Activated gamma-delta T cell treated with anti-CD3 and anti-CD28 coated beads, Interleukin-2, amount 50 U/mL, for 16 hours (primary cell): ENCODE measurements at places on chromosomes 5 and 9.
A peak's percentile ranks its signal among the peaks of the same experiment; 100 is the strongest.

- DNase-seq, result no peak
Measured at GRCh38 chr9:92611621-92612285, 58.2 kb downstream of the IPPK start.

DNA sequence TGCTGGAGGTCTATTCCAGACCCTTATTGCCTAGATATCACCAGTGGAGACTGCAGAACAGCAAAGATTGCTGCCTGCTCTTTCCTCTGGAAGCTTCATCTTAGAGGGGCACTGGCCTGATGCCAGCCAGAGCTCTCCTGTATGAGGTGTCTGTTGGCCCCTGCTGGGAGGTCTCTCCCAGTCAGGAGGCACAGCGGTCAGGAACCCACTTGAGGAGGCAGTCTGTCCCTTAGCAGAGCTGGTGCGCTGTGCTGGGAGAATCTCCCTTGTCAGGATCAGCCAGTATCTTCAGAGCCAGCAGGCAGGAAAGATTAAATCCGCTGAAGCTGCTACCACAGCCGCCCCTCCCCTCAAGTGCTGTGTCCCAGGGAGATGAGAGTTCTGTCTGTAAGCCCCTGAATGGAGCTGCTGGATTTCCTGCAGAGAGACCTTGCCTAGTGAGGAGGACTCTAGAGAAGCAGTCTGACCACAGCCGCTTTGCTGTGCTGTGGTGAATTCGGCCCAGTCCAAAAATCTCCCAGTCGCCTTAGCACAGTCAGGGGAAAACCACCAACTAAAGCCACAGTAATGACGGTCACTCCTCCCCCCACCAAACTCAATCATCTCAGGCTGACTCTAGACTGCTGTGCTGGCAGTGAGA lies 124.1 kb downstream of the JAKMIP2 start:
- no peak for DNase-seq

DNA sequence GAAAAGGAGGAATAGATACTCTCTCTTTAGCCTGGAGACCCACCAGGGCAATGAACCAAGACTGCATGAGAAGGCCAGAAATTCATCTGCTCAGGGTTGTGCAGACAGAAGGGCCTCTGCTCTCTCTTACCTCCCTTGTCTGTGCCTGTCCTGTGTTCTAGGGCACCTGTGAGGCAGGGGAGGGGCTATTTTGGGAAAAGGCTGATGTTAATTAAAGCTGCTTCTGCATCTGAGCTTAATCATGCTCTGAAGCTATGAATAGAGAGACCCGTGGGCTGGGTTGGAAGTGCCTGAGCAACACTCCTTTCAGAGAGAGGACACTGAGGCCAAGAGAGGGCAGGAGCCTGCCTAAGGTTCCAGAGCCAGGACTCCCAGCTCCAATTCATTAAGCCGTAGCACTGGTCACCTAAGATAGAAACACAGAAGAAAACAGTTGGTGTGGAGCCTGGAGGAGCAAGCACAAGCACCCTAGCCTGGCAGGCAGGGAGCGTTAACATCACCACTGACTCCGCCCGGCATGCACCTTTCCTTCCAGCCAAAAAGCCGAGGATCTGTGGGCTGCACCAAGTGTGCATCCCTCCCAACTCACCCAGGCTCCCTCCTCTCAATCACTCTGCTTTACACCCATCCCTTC lies 31.4 kb upstream of the STING1 start:
- no peak for DNase-seq

- no peak for DNase-seq
Measured at GRCh38 chr9:69276775-69277174, 48.2 kb upstream of the ENTREP1 start.

- DNase-seq, result no peak
Measured at GRCh38 chr5:133454442-133454841, 157.9 kb downstream of the FSTL4 start.

DNA sequence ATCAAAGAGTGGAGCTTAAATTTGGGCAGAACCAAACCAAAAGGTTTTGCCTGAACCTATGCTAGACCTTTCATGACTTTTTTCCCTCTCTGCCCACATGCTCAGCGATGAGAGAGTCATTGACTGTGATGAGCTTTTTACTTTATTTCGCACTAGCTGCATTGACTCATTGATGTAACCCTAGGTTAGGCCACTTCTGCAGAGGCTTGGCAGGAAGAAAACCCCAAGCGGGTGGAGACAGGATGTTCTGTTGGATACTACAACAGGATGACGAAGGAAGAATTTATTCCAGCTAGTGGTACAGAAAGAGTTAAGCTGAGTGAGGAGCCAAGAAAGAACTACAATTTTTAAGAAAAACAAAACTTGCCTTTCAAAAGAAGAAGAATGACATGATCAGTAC lies 18.4 kb downstream of the AGXT2 start:
- DNase-seq, result no peak

GRCh38 chr9:109806506-109807115 lies 26.6 kb downstream of the PALM2AKAP2 start:
- no peak for DNase-seq

- DNase-seq, result no peak
Measured at GRCh38 chr9:33136721-33137670, 30.1 kb downstream of the B4GALT1 start.

DNA sequence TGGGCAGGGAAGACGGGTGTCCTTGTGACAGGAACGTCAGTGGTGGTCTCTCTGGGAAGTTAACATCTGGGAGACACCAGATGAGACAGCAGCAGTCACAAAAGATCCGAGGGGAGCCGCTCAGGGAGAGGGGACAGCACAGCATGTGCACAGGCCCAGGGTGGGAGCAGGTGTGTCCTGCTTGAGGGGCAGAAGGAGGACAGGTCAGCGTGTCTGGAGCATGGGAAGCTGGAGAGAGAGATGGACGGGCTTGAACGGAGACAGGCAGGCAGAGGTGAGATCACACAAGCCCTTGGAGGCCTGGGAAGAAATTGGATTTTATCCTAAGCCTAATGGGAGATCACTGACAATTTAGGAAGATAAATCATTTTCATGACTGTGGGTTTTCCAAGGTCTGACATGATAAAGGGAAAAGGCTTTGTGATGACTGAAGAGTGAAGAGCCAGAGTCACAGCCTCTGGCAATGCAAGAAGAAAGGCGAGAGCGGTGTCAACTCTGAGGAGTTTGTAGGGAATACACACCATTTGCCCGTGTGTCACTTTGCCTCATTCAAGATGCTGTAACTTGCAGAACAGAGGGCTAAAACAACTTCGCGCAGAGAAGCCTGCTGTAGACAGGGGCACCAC lies 88.3 kb downstream of the FSTL4 start:
- DNase-seq, result no peak

DNA sequence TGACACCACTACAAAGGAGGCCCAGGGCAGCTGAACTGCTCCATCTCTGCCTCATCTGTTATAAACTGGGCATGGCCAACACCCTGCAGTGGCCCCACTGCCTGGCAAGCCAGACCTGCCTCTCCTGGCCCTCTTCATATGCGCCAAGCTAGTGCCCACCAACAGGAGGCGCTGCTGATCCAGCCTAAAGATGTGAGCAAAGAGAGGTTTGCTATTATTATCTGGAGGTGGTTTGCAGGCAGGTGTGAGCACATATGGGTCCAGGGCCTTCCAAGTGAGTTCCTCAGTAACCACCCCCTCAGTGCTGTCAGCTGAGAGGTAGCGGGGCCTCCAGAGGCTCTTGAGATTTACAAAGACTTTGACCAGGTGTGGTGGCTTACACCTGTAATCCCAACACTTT lies 232.2 kb downstream of the SYK start:
- peak; percentile 42 for DNase-seq

GRCh38 chr5:121962347-121962670 lies 534 bp downstream of the SRFBP1 start:
- no peak for DNase-seq

DNA sequence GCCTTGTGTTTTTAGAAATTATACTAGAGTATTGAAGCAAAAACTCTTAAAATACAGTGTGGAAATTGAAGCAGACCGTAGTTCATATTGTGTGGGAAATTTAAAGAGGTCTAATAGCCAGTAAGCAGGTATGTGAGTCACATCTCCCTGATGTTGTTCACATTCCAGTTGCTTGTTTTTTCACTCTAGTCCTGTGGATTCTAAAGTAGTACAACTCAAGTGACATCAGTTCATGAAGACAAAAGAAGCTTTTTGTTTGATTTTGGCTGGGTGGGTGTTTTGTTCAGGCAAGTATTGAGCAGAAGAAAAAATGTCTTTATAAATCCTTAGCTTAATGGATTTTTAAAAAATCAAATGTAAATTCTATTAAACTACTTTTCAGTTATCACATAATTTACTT lies 216.2 kb downstream of the MAN2A1 start:
- no peak for DNase-seq

DNA sequence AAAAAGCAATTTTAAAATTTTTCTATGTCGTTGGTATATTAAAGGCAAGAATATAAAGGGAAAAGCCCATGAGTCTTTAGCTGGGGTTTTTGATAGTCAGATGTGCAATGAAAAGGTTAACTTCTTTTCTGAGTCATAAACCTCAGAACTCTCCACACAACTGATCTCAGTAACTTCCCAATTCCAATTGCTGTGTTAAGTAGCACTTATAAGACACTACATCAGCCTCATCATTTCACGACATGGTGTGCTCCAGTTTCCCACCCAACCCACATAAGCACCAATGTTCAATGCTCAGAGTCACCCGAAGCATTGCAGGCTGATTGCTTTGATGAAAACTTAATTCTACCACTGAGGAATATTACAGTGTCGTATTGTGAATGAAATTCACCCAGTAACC lies 155.8 kb downstream of the TSSK1B start:
- DNase-seq, result no peak

- DNase-seq, result no peak
Measured at GRCh38 chr5:67098656-67099055, 97.9 kb downstream of the CD180 start.

- no peak for DNase-seq
Measured at GRCh38 chr5:109652096-109652495, 37.6 kb upstream of the MAN2A1 start.

DNA sequence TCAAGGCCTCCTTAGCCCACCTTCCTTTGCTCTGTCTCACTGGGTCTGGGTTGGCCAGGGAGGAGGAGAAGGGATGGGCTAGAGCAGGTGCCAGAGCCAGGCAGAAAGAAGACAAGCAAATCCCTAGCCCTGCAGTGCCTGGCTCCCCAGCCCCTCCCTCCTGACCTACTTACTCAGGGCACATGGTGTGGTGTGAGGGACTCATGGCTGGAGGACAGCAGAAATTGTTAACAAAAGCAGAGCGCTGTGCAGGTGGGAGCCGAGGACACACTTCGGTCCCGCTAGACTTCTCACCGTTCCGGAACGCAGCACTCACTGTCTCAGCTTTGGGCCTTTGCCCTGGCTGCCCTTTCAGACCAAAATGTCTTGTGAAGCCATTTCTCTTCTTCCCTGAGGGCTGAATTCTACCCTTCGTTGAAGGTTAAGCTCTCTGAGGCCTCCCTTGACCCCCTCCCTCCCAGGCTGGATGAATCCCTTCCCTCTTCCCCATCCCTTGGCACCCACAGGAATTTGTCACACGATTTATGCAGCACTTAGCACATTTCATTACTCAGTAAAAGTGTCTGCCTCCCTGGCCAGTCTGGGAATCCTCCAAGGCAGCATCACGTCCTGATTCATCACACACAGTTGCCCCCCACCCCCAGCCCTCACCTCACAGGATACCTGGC lies 263.9 kb upstream of the TRPC7 start:
- DNase-seq, result no peak

DNA sequence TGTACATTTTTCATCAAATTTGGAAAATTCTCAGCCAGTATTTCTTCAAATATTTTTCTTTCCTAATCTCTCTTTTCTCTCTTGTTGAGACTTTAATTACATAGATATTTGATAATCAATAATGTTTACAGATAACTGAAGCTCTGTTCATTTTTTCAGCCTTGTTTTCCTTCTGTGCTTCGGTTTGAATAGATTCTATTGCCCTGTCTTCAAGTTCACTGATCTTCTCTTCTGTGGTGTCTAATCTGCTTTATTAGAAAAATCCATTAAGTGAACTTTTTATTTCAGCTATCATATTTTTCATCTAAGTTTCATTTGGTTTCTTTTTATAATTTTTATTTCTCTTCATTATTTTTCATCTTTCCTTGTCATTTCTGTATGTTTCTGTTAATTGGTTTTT lies 54.1 kb downstream of the AMBP start:
- DNase-seq, result no peak

- no peak for DNase-seq
Measured at GRCh38 chr5:137561608-137562007, 62.5 kb upstream of the SPOCK1 start.

GRCh38 chr5:60846298-60846697 lies 2.2 kb upstream of the ELOVL7 start:
- DNase-seq, result no peak

DNA sequence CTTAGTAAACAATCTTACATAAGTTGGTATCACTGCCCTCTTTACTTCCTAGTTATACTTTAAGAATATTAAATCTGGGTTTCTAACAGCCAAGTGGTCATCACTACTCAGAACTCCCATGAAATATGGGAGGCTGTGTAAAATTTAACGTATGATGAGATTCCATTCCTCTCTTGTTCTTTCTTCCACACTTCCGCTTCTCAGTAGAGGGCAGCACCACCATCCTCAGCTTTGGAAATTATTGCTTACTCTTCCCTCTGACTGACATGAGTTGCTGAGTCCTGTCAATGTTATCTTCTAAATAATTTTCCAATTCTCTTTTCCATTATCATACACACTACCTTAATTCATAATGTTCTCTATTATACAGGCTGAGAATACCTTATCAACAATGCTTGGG lies 194.0 kb downstream of the RFX3 start:
- DNase-seq, result no peak

- DNase-seq, result no peak
Measured at GRCh38 chr9:80787636-80788035, 901.7 kb downstream of the TLE1 start.

GRCh38 chr5:123514615-123515355 lies 2.8 kb downstream of the CSNK1G3 start:
- no peak for DNase-seq

- no peak for DNase-seq
Measured at GRCh38 chr9:35754264-35754663, at the start of gene MSMP. Gene MSMP (minus strand): TSS chr9:35754276. CDS start chr9:35754129, 147 bp downstream.

- DNase-seq, result no peak
Measured at GRCh38 chr5:33733225-33733624, 158.6 kb downstream of the ADAMTS12 start.

- DNase-seq, result no peak
Measured at GRCh38 chr5:54222336-54222735, 88.0 kb downstream of the ARL15 start.

DNA sequence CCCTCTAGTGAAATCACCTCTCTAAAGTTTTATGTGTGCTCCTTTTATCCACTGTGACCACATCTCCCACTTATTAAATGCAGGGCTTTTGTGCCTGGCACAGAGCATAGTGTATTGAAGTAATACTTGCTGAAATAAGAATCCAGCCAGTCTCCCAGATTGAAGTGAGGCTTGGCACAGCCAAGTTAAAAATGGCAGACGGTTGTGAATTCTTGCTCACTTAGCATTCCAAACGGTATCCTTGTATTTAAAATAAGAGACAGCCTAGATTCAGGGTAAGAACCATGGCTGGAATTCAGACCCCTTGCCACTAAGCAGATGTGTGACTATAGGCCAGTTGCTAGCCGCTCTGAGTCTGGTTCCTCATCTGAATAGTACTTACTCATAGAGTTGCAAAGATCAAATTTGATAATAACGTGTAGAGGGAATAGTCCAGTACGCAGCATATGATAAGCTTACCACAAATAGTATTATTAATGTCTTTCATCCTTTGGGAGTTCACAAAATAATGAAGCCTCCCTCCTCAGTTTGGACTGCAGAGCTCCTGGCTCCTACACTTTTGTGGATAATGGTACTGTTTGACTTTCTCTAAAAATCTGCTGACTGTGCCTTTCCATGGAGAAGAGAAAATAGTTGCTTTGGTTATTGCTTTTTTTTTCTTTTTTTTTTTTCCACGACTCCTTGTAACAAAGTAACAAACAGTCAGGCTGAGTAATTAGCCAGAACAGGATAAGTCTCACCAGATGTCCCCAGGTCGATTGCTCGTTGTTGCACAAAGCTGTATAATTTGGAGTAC lies 51.5 kb downstream of the FGF1 start:
- DNase-seq, result no peak
